ENCODE measurements at places on chromosomes 2 and 18.

DNA sequence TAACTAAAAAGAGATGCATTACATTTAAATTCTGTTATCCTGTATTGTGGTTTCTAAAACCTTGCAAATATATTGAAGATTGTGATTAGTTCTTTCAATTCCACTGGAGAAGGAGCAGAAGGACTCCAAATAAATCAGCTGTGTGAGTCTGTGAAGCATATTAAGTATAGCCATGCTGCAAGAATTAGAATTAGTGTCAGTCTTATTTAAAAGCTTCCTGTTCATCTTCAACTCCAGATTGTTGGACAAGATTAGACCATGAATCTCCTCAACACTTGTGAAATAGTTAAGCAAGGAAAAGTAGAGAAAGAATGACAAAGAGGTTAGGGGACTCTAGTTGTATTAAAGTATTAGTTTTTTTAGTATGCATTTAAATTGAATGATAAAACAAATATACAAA lies 92.5 kb upstream of the LRP1B start:
- DNase-seq, result no peak

GRCh38 chr18:36153771-36154170 lies 24.1 kb downstream of the ELP2 start:
- DNase-seq, result no peak

- no peak for DNase-seq
Observed at GRCh38 chr18:61582202-61582710, 249.0 kb downstream of the CDH20 start.

DNA sequence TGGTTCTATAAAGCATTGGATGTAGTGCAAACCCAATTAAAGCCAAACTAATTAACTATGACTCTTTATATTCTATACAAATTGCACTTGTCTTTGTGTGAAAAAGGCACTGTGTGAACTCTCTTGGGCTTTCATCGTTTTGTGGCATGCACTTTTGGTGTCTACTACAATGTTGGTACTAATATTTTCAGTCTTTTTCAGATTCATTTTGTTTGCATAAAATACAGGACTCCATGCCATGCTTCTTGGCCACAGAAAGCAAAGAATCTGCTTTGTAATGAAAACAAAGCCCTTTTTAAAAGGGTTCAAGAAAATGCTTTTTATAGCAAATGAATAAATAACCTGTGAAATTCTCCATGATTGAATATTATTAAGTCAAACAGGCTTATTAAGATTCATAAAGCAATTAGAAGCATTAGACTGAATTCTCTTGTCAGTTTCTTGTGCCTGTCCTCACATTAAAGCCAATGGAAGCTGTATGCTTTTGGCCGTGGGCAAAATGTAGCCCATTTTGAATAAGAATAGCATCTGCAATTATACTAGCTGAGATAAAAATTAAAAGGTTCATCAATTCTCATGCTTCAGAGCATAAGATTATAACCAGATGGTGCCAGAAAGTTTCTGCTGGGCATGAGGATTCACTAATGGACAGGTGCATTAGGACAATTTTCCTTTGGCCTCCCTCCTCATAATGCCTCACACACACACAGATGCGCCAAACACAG lies 1665.2 kb downstream of the SUCLG1 start:
- no peak for DNase-seq
